ENCODE measurements at places on chromosomes 6 and 20.

- DNase-seq: no peak
Measured at GRCh38 chr20:20710443-20711315, 1.8 kb downstream of the RALGAPA2 start.

GRCh38 chr6:126444659-126445273 is 104.9 kb downstream of the CENPW start:
- no peak for DNase-seq

DNA sequence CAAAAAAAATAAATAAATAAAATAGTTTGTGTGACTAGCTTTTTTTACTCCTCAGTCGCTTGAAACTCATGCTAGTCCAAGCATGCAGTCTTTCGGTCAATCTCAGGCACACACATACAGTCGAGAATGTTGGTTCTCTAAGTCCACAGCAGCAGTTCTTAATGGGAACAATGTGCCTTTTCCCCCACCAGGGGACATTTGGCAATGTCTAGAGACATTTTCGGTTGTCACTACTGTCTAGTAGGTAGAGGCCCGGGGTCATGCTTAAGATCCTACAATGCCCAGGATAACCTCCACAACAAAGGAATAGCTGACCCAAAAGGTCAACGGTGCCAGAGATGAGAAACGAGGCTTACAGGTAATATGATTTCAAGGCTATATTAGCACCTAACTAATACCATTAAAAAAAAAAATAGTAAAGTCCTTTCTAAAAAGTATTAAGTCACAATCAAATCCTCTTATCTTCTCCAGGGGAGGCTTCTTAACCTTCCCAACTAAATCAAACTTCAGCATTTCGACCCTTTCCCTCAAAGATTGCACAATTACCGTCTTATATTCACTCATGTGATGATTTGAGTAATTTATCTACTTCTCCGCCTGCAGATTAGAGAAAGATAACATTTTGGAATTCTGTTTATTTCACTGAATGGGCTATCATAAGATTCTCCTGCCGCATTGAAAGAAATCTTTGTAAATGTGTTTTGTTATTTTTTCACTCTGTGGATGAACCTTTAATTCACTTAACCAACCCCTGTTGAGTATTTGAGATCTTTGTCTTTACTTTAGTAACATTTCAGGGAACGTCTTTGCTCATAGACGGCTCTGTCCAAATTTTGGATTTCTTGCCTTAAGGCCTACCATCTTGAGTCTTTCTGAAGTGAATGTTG is 8.1 kb upstream of the SALL4 start:
- DNase-seq: no peak

DNA sequence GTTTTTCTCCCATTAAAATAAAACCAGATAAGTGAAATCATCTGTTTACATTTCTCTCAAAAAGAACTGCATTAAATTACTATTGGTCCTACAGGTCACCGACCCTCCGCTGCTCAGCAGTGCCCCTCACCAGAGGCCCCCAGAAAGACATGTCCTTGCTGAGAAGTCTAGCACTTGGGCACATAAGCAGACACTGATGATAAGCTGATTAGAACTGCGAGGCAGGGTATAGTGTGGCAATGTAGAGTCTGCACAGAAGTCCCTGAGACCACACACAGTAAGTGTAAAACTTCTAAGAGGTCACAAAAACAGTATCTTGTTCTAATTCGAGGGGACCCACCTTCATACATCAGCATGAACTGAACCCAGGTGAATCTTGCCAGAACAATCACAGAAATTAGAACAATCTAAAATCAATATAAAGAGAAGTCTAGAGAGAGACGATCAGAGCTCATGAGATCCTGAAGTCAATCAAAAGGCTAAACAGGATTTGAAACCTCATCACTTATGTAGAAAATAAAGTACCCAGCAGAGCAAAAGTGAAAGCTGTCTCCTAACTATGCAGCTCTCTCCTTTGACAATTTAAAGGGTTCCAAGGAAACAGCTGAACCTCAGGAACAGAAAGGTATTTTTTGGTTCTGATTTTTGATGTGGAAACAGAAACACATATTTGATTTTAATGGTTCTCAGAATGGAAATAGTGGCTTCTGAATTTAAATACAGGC is 182.9 kb downstream of the PTPRT start:
- no peak for DNase-seq

- DNase-seq: no peak
Measured at GRCh38 chr20:35695245-35695749, 3.9 kb downstream of the NFS1 start.

Data from brain (organoid and tissue), 16 donors.